Suprapubic skin (tissue), 4 donors: ENCODE measurements at places on chromosomes 12 and 14. TPM values are rescaled to one million over a fixed set of nuclear protein-coding genes. Genes with fewer than 3 reads are reported as not detected.

DNA sequence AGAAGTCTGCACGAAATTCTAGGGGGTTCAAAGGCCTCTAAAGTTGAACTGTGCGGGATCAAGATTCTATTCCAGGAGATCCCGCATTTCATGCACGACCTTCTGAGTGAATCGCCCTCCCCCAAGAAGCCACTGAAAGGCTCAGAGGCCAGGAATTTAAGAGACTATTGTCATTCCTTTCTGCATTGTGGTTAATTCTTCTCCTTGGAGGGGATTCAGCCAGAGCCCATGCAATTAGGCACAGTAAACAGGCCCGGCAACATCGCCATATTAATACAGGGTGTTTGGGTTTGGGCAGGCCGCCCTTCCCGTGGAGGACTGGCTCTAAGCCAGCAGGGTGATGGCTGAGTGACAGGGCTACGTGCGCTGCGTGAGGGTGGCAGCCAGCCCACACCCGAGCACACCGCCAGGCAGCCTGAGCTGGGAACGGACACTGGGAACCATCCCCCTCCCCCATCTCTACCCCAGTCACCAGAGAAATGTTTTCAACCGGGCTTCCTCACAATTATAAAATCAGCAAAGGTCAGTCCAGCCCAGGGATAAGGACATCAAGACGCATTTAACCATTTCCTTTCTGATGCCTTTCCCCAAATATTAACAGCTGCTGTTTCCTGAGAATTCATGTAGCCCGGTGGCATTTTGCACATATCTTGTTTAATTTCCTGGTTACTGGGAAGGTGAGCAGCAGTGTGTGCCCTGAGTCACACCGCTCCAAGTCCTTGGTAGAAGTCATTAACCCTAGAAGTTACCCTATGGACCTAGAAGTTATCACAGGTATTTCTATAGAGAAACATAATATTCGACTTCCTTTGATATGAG is 12.5 kb downstream of the EGLN3 start:
- no peak for DNase-seq

GRCh38 chr12:113130457-113131135 is 5.0 kb downstream of the RASAL1 start:
- DNase-seq: no peak

DNA sequence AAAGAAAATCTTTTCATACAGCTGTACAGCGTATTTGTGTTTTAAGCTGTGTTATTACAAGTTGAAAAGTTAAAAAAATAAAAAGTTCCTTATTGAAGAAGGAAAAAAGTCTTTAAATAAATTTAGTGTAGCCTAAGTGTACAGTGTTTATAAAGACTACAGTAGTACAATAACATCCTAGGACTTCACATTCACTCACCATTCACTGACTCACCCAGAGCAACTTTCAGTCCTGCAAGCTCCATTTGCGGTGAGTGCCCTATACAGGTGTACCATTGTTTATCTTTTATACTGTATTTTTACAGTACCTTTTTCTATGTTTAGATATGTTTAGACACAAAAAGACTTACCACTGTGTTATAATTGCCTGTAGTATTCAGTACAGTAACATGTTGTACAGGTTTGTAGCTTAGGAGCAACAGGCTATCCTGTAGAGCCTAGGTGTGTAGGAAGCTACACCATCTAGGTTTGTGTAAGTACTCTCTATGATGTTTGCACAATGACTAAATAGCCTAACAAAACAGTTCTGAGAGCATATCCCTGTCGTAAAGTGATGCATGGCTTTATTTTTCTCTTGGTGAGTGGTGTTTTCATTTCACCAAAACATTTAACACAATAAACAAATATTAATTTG is 275.2 kb downstream of the DACT1 start:
- DNase-seq: no peak

- DNase-seq: no peak
Measured at GRCh38 chr12:111093428-111094142, 173.2 kb upstream of the MYL2 start.

DNA sequence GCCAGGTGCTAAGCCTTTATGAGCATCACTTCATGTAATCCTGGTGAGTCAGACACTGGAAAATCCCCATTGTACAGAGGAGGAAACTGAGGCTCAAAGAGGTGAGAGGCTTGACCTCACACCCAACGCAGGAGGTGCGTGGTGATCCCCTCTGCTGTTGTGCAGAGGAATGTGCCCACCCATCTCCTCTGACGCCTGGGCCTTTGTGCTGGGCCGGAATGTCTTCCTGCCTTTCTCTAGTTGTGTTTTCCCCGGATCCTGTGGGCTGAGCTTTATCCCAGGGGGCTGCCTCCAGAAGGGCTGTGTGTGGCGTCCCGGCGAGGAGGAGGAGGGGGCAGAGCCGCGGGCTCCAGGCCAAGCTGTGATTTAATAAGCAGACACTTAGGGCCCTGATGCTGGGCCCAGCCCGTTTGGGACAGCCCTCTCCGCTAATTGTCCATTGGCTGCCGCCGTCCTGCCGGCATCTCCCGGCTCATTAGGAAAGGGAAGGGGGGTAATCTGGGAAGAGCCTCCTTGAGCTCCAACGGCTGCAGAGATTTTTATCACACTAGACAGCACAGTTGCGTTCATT is 653.6 kb downstream of the MED13L start:
- DNase-seq: no peak

DNA sequence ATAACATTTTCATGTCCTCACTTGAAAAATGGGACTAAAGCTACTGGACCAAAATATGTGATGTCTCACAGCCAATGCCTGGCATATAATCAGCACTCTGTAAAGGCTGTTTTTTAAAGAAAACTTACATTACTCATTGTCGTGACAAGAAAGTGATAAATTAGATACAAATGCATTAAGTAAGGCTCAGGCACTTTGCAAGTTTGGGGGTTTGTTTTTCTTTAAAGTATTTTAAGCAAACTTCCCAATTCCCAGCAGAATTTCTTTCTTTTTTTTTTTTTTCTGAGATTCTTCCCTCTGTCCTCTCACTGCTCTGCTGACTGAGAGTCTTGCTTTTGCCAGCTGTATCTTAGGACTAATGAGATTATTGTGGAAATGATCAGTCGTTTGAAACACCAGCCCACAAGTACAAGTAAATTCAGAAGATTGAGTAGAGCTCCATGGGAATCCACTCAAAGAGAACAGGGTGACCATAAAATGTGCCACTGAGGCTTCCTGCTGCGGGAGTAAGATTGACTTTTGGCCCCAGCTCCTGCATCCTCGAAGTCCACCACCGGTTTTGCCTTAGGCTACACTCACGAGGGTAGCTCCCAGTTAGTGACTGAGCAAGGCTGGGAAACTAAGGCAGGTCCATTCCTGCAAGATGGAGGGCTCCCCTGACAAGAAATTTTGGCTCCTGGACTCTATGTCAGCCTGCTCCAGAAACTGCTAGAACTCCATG is 82.8 kb downstream of the TMTC1 start:
- no peak for DNase-seq

- no peak for DNase-seq
Measured at GRCh38 chr14:23080474-23080873, 14.5 kb downstream of the ACIN1 start.

- DNase-seq: no peak
Measured at GRCh38 chr14:39109893-39110715, 4.0 kb upstream of the GEMIN2 start.

GRCh38 chr14:41993687-41994086 is 387.0 kb downstream of the LRFN5 start:
- DNase-seq: no peak

- no peak for DNase-seq
Measured at GRCh38 chr12:100346660-100347059, 10.2 kb upstream of the SLC17A8 start.

DNA sequence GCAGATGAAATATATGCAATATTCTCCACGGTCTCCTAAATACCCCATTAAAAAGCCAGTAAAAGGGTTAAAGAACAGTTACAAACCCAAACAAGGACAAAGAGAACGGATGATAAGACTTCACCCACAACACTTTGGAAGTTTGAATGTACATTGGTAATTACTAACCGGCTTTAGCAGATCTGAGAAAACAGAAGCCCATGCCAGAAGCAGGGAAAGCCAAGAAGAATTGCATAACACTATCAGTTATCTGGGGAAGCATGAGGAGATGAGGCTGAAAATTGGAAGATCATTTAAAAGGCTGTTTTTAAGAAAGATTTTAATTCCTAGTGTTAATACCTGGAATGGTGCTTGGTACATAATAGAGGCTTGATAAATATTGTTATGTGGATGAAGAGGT is 55.6 kb upstream of the MYBPC1 start:
- DNase-seq: no peak

The CORO1C gene
- total RNA-seq: 175 TPM
